ENCODE measurements at places on chromosomes 2 and 18.

DNA sequence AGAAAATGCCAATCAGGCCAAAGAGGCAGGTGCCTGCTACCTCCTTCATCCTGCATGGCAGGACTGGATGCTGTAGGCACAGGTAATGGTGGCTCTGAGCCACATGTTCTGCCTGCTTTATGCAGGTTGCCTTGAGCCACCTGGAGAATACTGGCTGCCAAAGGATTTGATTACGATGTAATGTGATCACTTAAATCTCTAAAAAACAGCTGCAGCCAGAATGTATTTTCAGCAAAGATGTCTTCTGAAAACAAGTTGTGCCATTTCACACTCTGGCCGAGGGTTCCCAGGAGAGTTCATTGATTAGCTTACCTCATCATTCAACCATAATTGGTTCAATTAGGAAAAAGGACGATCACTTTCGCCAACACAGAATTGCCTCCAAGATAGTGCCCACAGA is 17.9 kb upstream of the MSGN1 start:
- H3K27ac ChIP-seq, result no peak overlapping the region
- H3K4me3 ChIP-seq, result no peak overlapping the region
- DNase-seq, result no peak
- H3K36me3 ChIP-seq, result no peaks in the 10 kb centered on the region
- no peaks in the 10 kb centered on the region for H3K4me1 ChIP-seq

DNA sequence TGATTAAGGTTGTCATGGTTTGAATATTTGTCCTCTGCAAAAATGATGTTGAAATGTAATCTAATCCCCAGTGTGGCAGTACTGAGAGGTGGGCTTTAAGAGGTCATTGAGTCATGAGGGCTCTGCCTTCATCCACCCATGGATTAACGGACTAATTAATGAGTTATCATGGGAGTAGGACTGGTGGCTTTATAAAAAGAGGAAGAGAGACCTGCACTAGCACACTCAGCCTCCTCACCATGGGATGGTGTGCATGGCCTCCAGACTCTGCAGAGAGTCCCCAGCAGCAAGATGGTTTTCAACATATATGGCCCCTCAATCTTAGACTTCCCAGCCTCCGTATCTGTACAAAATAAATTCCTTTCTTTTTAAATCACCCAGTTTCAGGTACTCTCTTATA is 41.0 kb downstream of the DTNB start:
- H3K36me3 ChIP-seq, result peaks cover 7% of the 10 kb centered on the region
- H3K27me3 ChIP-seq, result no peaks in the 10 kb centered on the region
- no peak overlapping the region for H3K4me3 ChIP-seq
- H3K27ac ChIP-seq, result no peak overlapping the region
- no peak for DNase-seq

- no peak overlapping the region for H3K27ac ChIP-seq
- no peaks in the 10 kb centered on the region for H3K36me3 ChIP-seq
- no peaks in the 10 kb centered on the region for H3K27me3 ChIP-seq
Measured at GRCh38 chr2:217795067-217795466, 207.7 kb downstream of the TNS1 start.

DNA sequence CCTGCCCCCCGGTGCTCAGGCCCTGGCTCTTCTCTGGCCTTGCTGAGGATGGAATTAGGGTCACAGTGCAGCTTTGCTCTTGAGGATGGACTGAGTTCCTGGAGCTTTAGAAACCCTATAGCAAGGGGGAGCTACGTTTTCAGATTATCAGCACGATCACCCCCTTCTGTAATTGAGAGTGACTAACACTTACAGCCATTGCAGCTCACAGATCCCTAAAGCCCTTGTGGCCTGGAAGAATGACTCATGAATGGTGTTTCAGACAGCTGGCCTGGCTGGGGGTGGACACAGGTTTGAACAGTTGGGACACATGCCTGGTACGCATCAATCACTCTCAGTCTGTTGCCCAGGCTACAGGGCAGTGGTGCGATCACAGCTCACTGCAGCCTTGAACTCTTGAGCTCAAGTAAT is 79.7 kb upstream of the IGFBP5 start:
- H3K27me3 ChIP-seq, result peaks cover 5% of the 10 kb centered on the region
- H3K36me3 ChIP-seq, result no peaks in the 10 kb centered on the region
- no peak for DNase-seq
- no peaks in the 10 kb centered on the region for H3K4me1 ChIP-seq
- H3K27ac ChIP-seq, result no peak overlapping the region

- peaks cover 18% of the 10 kb centered on the region for H3K36me3 ChIP-seq
- no peak overlapping the region for H3K27ac ChIP-seq
- DNase-seq, result no peak
- H3K27me3 ChIP-seq, result no peaks in the 10 kb centered on the region
- no peak overlapping the region for H3K4me3 ChIP-seq
Measured at GRCh38 chr2:24038786-24039499, 8.2 kb downstream of the WDCP start.

DNA sequence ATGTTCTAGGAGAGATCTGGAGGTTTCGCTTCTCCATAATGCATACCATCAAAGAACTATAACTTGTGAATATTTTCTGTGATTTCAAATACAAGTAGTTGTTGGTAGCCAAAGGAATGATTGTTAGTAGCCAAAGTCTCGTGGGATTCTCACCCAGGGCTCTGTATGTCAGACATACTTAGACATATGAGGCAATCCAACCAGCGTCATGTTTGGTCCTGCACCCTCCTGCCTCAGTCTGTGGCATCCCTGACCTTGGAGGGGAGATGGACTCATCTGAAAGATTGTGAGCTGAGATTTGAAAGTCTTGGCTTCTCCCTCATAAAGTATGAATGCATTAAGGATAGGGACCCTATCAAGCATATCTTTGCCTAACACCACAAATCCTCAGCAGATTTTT is 81.2 kb downstream of the CTIF start:
- no peaks in the 10 kb centered on the region for H3K4me1 ChIP-seq
- H3K4me3 ChIP-seq, result no peak overlapping the region
- DNase-seq, result no peak
- H3K36me3 ChIP-seq, result peaks cover 8% of the 10 kb centered on the region
- H3K27ac ChIP-seq, result no peak overlapping the region
